ENCODE measurements at places on chromosomes 5 and 9. TPM values are rescaled to one million over a fixed set of nuclear protein-coding genes. Genes with fewer than 3 reads are reported as not detected.

GRCh38 chr9:115715666-115716065 is 437.9 kb upstream of the PAPPA start:
- H3K27me3 ChIP-seq = no peaks in the 10 kb centered on the region
- H3K4me1 ChIP-seq = no peaks in the 10 kb centered on the region
- H3K4me3 ChIP-seq = no peak overlapping the region
- no peak overlapping the region for H3K27ac ChIP-seq
- H3K36me3 ChIP-seq = no peaks in the 10 kb centered on the region

GRCh38 chr5:127370631-127371030 is 80.0 kb downstream of the MEGF10 start:
- no peak overlapping the region for H3K4me3 ChIP-seq
- no peak overlapping the region for H3K27ac ChIP-seq
- no peaks in the 10 kb centered on the region for H3K4me1 ChIP-seq
- H3K36me3 ChIP-seq = no peaks in the 10 kb centered on the region

GRCh38 chr5:132775476-132775961 is 1.5 kb downstream of the SEPTIN8 start:
- DNase-seq = no peak
- H3K4me3 ChIP-seq = peak overlapping the region; percentile 81
- H3K27me3 ChIP-seq = no peaks in the 10 kb centered on the region
- H3K36me3 ChIP-seq = no peaks in the 10 kb centered on the region

GRCh38 chr5:111528056-111528455 is 15.7 kb upstream of the STARD4 start:
- H3K4me3 ChIP-seq = no peak overlapping the region
- no peak overlapping the region for H3K27ac ChIP-seq
- DNase-seq = no peak
- no peaks in the 10 kb centered on the region for H3K4me1 ChIP-seq
- peaks cover 4% of the 10 kb centered on the region for H3K27me3 ChIP-seq
- no peaks in the 10 kb centered on the region for H3K36me3 ChIP-seq

GRCh38 chr9:92108122-92108521 is 7.1 kb downstream of the SPTLC1 start:
- H3K27ac ChIP-seq = no peak overlapping the region
- H3K4me1 ChIP-seq = no peaks in the 10 kb centered on the region
- no peaks in the 10 kb centered on the region for H3K27me3 ChIP-seq
- no peak overlapping the region for H3K4me3 ChIP-seq
- no peak for DNase-seq

DNA sequence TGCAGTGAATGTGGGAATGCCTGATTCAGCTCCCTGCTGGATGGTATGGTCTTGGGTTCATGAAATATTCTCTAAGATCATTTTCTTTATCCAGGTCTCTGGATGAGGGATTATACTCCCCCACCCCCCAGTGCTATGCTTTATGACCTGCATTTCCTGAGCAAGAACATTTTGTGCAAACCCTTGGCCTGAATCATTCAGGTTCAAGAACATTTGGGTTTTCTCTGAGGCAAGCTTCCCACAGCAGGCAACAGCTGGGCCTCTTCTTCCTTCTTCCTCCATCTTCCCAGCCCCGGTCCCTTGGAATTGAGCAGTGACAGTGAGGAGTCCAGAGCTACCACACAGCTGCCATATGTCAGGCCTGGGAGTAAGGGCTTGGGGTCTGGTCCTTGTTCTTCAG is 58.6 kb upstream of the TNFSF15 start:
- H3K27me3 ChIP-seq = no peaks in the 10 kb centered on the region
- H3K36me3 ChIP-seq = no peaks in the 10 kb centered on the region
- H3K27ac ChIP-seq = no peak overlapping the region
- no peak for DNase-seq

CREBRF gene
- 31.5 TPM for total RNA-seq

DNA sequence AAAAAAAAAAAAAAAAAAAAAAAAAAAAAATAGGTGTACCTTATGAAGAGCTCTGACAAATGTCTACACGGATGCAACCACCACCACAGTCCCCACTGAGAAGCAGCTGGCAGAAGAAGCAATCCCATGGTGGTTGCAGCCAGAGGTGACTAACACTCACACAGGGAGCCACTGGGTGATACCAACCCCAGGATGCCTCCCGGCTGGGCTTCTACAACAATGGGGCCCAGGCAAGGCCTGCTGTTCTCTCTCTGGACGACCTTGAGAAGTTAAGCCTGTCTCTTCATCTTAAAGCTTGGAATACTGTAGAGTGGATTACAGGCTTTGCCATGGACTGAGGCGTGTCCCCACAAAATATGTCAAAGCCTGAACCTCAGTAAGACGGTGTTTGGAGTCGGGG is 104.1 kb downstream of the ROR2 start:
- peaks cover 46% of the 10 kb centered on the region for H3K4me1 ChIP-seq
- no peak overlapping the region for H3K4me3 ChIP-seq
- H3K27ac ChIP-seq = no peak overlapping the region
- DNase-seq = peak; percentile 22
- H3K27me3 ChIP-seq = no peaks in the 10 kb centered on the region
- H3K36me3 ChIP-seq = no peaks in the 10 kb centered on the region

- H3K27me3 ChIP-seq = no peaks in the 10 kb centered on the region
- H3K36me3 ChIP-seq = peaks cover 78% of the 10 kb centered on the region
- H3K4me3 ChIP-seq = no peak overlapping the region
These were observed 36.0 kb downstream of the TTC1 start for GRCh38 chr5:160044967-160045366.

DNA sequence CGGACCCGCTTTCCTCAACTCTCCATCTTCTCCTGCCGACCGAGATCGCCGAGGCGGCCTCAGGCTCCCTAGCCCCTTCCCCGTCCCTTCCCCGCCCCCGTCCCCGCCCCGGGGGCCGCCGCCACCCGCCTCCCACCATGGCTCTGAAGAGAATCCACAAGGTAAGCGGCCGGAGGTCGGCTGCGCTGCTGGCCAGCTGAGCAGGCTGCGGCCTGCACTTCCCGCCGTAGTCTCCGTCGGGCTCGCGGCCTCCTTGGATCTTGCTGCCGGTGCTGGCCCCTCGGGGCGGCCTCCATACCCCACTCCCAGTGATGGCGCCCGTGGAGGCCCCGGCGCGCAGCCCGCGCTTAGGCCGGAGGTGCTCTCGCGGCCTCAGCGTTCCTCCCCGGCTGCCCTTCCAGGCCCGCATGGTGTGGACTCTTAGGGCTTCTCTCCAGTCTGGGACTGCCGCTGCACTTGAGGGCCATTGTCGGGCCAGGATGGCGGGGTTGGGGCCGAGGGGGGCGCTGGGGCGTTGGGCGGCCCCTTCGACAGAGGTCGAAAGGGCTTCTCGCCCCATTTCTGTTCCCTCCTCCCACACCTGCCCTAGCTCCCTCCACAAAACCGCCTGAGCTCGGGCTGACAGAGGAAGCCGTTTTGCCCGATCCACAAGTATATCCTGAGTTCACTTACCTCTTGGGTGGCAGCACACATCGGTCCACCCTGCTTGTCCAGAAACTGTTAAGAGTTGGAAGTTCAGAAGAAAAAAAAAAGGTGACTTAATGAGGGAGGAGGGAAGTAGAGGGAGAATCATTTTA is 714 bp downstream of the UBE2D2 start:
- H3K36me3 ChIP-seq = peaks cover 5% of the 10 kb centered on the region
- peak; percentile 81 for DNase-seq
- peaks cover 53% of the 10 kb centered on the region for H3K4me1 ChIP-seq
- no peaks in the 10 kb centered on the region for H3K27me3 ChIP-seq
- peak overlapping the region; percentile 93 for H3K27ac ChIP-seq

WWC1 gene
- total RNA-seq = 47.4 TPM

NMRK1 gene
- total RNA-seq = 12.3 TPM

DNA sequence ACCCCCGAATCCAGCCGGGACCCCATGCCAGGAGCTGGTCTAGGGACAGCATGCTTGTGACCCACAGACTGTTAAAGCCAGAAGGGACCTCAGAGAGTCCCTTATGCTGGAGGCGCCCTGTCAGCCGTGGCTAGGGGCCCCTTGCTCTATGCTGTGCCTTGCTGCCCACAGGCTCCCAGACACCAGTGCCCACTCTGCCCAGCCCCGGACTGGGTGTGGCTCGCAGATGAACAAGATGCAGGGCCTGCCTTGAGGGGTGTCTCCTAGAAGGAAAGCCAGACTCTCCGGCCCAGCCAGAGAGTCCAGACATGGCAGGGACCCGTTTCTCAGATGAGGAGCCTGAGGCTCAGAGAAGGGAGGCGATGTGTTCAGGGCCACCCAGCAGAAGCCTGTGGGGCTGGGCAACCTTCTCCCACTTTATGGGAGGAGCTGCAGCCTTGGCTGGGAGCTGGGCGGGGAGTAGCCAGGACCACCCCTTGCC is 85.7 kb downstream of the LMX1B start:
- no peak overlapping the region for H3K4me3 ChIP-seq
- H3K27ac ChIP-seq = no peak overlapping the region
- H3K36me3 ChIP-seq = no peaks in the 10 kb centered on the region
- H3K27me3 ChIP-seq = peaks cover 75% of the 10 kb centered on the region
- no peak for DNase-seq

C1QTNF3 gene
- total RNA-seq = 14.6 TPM

- peaks cover 23% of the 10 kb centered on the region for H3K27me3 ChIP-seq
- no peak overlapping the region for H3K4me3 ChIP-seq
- no peak for DNase-seq
- H3K4me1 ChIP-seq = no peaks in the 10 kb centered on the region
- H3K27ac ChIP-seq = no peak overlapping the region
These were observed 17.1 kb upstream of the TOR1B start for GRCh38 chr9:129785866-129786265.

- H3K36me3 ChIP-seq = peaks cover 10% of the 10 kb centered on the region
- peak overlapping the region; percentile 86 for H3K27ac ChIP-seq
- no peak overlapping the region for H3K4me3 ChIP-seq
- DNase-seq = no peak
- H3K27me3 ChIP-seq = no peaks in the 10 kb centered on the region
These were observed 60.7 kb upstream of the ANGPTL2 start for GRCh38 chr9:127182901-127183746.

TICAM2 gene
- total RNA-seq = not detected

- H3K4me1 ChIP-seq = no peaks in the 10 kb centered on the region
- H3K4me3 ChIP-seq = no peak overlapping the region
- no peaks in the 10 kb centered on the region for H3K27me3 ChIP-seq
- peaks cover 49% of the 10 kb centered on the region for H3K36me3 ChIP-seq
- no peak overlapping the region for H3K27ac ChIP-seq
These were observed 34.6 kb downstream of the OXCT1 start for GRCh38 chr5:41835645-41836044.

DNA sequence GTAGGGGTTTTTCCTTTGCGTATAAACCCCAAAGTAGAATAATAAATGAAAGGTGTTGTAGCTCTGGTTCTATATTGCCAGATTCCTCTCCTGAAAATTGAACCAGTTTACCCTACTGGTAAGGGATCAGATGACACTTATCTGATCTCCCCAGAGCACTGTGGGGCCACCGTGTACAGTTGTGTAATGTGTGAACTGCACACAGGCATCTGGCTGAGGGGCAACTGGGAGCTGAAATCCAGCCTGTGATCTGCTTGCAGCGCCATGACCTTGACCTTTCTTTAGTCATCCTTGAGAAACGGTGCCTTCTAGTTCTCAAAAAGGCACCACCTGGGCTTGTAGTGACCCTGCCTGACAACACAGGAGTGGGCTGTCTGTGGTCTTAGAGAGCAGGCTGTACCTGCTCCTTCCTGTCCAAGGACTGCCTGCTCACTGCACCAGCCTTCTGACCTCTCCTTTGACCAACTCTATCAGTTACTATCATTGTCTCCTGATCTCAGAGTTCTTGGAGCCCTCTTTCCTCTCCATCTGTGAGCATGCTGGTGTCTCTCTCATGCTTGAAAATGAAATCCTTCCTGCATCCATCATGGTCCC is 40.2 kb downstream of the PDE6A start:
- H3K4me1 ChIP-seq = no peaks in the 10 kb centered on the region
- no peak overlapping the region for H3K27ac ChIP-seq
- H3K36me3 ChIP-seq = no peaks in the 10 kb centered on the region

Measured in stomach (tissue), 19 donors.